ENCODE measurements at places on chromosomes 5 and 9.

DNA sequence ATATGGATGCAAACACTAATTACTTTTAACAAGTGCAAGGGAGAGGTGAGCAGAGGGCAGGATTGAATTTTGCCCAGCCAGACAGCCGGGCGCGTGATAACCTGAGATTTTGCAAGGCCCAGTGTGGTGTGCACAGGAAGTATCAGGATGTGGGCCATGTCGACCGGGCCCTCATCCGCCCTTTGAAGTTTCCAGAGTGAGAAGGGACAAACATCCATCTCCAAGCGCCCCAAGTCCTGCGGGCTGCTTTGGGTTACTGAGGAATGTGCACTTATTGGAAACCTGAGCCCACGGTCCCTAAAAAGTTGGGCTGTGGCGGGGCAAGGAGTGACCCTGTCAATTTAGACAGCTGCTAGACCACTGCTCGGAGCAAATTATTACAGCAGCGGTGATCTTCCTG, 272.2 kb upstream of the IRX2 start:
- no peak for DNase-seq

- DNase-seq: no peak
Observed at GRCh38 chr9:19451240-19452087, 42.7 kb downstream of the ACER2 start.

GRCh38 chr9:82969291-82969690, 93.7 kb downstream of the RASEF start:
- DNase-seq: no peak

DNA sequence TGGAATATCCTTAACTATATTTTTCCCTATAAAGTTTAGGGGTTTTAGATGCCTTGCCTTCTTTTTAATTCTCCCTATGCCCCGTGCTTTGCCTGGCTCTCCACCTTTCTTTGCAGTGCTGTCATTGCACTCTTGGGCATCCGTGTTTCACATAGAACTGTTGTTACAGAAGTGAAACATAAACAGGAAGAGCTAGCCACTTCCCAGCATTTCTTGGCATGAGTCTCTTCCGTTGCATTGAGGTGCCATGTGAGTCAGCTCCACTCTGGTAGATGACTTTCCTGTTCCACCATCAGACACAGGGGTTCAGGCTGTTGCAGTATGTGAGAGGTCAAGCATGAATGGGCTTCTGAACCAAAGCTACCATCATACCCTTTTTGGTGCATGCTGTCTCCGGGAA, 73.4 kb downstream of the ANGPTL2 start:
- no peak for DNase-seq

DNA sequence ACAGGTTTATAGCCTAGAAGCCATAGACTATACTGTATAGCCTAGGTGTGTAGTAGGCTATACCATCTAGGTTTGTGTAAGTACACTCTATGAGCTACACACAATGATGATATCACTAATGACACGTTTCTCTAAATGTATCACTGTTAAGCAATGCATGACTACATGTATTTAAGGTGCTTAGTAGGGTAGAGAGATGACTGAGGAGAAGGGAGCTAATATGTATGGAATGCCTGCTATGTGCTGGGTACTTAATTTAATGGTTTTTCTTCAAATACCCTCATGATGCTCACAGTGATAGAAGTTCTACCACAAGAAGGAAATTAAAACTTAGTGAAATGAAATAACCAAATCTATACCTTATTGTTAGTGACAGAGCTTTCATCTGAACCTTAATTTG, 1785.5 kb downstream of the EFNA5 start:
- no peak for DNase-seq

DNA sequence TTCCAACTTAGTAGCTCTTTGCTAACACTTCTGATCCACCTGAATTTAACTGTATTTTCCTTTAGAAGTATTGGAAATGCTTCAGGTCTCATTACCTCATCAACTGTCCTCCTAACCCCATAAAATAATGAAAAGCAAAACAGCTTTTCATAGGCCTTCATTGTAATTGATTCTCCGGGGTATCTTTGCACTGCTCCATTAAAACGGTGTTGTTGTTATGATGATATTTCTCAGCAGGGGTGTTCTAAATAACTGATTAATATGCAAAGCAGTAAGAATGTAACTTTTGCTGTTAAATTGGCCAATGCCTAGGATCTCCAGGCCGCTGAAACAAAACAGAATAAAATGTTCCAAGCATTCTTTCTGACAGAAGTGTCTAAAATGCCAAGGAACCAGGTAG, 1983.2 kb downstream of the EFNA5 start:
- DNase-seq: no peak

DNA sequence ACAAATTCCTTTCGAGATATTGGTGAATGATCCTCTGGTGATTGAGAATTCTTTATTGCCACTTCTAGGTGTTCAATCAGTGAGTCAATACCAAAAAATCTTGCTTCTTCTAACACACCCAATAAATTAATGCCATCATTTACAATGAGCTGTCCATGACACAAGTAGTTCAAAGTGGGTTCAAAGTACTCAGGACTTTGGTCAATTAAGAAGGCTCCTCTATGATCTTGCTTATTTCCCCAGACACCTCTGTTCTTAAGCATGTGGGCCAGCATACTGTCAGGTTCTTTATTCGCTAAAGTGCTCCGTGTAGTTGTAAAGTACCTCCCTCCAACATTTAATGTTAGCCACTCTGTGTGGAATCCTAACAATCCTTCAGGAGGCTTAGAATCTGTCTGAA, 127.1 kb downstream of the WDR70 start:
- no peak for DNase-seq

DNA sequence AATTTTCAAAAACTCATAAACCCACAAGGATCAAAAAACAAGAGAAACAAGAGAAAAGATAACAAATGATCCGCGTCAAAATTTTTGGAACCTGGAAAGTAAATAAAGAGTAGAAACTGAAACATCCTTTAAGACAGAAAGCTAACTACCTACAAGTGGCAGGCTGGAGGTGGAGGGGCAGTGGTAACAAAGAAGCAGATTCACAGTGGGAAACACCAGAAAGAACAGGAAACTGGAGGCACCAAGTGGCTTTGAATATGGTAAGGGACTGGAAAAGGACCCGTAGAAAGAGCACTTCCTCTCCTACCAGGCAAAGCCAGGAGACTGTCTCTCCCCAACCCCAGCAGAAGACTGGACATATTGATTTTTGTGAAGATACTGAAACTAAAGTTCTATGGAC, 100.6 kb upstream of the TARS1 start:
- no peak for DNase-seq

GRCh38 chr9:107472581-107473340, 16.8 kb downstream of the KLF4 start:
- DNase-seq: no peak

- DNase-seq: no peak
Observed at GRCh38 chr9:114224247-114224610, 68.9 kb downstream of the COL27A1 start.

DNA sequence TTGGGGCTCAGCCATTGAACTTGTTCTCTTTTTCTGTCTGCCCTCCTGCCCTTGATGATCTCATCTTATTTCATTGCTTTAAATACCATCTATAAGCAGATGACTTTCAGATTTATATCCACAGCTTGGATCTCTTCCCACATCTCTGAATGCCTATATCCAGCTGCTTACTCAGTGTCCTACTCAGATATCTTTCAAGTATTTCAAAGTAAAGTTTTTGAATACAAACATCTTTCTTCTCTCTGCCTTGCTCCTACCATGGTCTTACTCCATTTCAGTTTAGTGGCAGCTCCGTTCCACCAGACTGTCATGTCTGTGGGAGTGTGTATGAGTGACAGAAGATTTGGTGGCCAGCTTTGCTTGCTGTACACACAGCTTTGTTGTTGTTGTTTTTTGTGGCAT, 59.7 kb downstream of the ERBIN start:
- no peak for DNase-seq

DNA sequence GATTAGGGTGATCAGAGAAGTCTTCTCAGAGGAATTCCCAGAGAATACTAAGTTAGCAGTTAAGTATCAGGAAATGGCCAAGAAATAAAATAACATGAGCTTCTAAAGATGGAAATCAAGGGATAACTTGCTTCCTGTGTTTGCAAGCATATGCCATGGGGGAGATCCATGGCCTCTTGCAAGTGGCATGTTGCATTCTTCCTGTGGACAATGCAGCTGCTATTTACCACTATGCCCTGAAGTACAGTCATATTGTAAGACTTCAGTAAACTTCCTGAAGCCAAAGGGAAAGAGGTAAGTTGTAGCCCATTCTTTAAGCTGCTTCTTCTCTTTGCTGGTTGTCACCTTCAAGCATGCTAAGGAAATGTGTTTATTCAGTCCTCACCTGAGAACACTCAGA, 154.7 kb upstream of the RUSC2 start:
- DNase-seq: no peak

DNA sequence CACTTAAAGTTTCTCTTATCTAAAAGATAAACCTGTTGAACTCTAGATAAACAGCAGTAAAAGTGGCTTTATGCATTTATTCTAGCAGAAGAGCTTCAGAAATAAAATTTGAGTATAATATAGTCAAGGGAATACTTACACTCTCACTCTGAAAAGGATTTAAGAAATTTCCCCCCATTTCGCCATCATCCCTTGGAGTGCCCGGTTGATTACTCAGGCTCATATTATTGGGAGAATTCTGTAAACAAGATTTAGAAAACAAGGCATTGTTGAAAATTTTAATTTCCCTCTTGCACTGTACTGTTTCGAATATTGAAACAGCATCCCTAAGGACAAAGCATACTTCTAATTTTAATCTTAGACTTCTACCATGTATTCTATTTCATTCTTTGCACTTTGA, 34.5 kb upstream of the ACOT12 start:
- DNase-seq: no peak

DNA sequence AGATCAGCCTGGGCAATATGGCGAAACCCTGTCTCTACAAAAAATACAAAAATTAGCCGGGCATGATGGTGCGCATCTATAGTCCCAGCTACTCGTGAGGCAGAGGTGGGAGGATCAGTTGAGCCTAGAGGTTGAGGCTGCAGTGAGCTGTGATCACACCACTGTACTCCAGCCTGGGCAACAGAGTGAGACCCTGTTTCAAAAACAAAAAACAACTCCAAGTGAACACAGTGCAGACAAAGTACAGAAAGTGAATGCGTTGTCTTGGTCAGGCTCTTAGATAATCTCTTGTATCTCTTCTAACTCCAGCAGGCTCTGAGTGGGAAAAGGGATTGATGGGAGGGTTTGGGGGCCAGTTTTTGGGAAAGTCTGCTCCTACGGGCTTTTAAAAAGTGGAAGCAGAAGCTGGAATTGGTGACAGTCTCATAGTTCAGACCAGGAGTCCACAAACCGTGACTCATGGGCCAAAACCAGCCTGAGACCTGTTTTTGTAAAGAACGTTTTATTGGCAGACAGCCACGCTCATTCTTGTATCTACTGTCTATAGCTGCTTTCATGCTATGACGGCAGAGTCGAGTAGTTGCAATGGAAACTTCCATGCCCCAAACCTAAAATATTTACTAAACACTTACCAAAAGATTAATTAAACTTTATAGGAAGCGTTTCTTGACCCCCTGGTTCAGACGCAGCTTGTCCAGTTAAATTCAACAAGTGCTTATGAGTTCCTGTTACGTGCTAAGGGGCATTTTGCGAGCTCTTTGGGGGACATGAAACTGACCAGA, 32.9 kb downstream of the NDST1 start:
- DNase-seq: no peak

DNA sequence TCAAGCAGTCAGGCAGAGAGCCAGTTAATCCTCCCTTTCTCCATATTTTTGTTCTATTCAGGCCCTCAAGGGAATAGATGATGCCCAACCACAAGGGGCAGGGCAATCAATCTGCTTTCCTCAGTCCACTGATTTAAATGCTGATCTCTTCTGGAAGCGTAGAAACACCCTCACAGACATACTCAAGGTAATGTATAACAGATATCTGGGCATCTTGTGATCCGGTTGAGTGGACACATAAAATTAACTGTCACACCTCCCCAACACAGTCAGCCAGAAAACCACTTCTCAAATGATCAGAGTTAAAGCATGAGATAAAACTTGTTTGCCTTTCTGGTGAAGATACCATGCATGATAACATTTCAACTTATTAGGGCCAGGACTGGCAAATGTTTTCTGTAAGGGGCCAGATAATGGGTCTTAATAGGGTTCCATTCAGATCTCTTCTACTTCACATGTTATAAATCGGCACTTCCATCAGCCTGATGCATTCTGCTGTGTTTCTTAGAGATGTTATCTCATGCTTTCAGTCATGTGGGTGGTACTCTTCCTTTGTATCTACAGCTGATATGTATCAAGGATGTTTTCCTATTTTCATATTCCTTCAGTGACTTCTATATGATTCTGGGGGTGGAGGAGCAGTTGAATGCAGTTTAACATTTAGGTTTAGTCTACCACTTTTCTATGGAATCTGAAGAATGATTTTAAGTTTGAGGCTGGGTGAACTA, 58.9 kb upstream of the CNTLN start:
- no peak for DNase-seq

DNA sequence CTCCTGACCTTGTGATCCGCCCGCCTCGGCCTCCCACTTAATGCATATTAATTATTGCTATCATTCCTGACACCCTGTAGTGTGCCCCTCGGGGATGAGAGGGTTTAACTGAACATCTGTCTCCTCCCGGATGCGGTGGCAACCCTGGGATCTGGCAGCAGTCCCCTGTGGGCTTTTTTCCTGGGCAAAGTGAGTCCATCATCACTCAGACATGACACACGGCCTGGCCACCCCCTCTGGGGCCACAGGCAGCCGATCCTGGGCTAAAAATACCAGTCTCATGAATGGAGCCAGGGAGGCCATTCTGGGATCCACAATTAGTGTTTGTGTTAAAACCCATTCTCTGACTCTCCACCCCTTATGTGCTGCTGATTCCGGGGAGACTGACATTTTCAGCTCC, 161.2 kb downstream of the RGS3 start:
- no peak for DNase-seq

- DNase-seq: no peak
Observed at GRCh38 chr5:71384706-71385105, 70.7 kb upstream of the BDP1 start.

DNA sequence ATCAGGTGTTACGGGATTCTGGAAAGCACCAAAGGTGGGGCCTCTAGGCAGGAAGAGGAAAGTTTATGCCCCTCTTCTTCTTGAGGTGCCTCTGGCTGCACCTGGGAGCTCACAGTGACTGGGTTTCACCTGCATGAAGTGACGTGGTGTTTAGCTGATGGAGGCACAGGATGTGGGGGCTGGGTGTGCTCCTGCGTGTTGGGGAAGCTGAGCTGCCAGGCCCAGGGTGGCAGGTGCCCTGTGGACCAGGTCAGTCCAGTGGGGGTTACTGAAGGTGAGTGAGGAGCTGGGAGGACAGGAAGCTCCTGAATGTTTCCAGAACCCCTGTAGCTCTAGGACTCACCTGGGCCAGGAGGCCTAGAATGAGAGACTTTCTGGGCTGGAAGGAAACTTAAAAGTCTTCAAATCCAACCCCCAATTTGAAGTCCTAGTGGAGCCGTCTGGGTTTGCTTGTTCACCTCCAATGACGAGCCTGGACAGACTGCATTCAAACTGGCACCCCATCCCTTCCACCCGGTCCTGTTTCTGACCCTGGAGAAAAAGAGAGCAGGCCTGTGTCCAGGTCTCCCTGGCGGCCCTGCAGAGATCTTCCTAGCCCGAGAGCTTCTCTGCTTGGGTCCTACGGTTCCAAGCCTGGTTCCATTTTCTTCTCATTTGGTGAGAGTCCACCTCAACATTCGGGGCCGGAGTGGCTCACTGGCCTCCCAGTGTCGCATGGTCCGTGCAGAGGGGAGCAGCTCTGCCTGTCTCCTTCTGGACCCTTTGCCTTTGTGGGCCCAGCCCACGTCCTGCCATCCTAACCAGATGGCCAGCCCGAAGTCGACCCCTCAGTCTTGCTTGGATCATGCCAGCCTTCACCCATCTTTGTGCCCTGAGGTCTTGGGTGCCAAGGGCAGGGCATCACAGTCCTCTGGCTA, 22.3 kb downstream of the TRAF1 start:
- DNase-seq: no peak
